Chondrocyte (in vitro differentiated cells): ENCODE measurements at places on chromosomes 1 and 21. TPM values are rescaled to one million over a fixed set of nuclear protein-coding genes. Genes with fewer than 3 reads are reported as not detected.

The NFIA gene
- total RNA-seq: 43.0 to 64.1 TPM (median 47.3 TPM) in 3 replicates

The TMEM81 gene
- total RNA-seq: 2.5 to 3.8 TPM (median 3.7 TPM) in 3 replicates

The RHOU gene
- total RNA-seq: 3.8 to 6.0 TPM (median 5.9 TPM) in 3 replicates

The S100A7 gene
- not detected in 3 replicates for total RNA-seq

- no peak for DNase-seq
These were observed 51.4 kb downstream of the HS2ST1 start for GRCh38 chr1:86965827-86966182.

DNA sequence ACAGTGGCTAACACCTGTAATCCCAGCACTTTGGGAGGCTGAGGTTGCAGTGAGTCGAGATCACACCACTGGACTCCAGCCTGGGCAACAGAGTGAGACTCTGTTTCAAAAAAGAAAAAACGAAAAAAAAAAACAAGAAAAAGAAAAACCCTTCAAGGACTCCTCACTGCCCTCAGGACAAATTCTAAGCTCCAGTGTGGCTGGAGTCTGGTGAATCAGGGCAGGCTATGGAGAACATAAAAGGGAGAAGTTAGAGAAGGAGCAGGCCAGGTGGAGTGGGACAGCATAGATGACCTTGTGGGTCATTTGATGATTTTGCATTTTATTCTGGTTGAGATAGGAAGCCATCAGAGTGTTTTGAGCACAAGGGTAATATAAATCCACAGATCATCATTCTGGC is 12.5 kb upstream of the UAP1 start:
- DNase-seq: no peak

DNA sequence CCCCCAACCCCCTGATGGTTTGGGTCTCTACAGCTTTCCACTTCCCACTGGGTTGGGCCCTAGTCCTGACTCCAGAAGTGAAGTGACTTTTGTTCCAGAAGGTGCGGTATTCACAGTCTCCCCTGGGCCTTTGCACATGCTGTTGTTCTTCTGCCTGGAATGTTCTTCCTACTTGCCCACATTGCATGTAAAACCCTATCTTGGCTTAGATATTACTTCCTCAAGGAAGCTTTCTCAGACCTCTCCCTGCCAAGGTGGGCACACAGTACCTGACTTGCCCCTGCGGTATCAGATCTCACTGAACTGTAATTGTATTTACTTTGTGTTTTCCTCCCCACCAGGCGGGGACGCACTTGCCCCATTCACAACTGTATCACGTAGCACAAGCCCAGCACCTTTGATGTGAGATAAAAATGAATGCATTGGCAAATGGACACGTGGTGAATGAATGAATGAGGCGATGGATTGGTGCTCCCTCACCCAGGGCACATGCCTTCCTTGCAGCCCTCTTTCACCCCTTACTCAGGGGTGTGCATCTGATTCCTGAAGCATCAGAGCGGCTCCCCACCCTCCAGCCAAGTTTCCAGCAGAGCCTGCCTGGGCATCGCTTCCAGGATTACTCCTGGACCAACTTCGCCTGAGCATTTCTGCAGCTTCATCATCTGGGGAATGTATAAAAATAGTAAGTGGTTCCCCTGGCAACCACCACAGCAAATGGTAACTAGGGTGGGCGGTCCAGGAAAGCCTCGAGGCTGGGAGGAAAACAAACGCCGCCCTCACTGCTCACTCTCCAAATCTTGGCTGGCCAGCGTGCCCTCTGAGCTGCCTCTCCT is 19.8 kb downstream of the NENF start:
- DNase-seq: peak; percentile 30
